Left colon (tissue), 2 donors: ENCODE measurements at places on chromosomes 11 and 22.

GRCh38 chr22:31348766-31349165 is 2.6 kb upstream of the PATZ1 start:
- DNase-seq, result no peak

GRCh38 chr11:42066113-42066512 is 606.7 kb upstream of the LRRC4C start:
- no peak for DNase-seq

DNA sequence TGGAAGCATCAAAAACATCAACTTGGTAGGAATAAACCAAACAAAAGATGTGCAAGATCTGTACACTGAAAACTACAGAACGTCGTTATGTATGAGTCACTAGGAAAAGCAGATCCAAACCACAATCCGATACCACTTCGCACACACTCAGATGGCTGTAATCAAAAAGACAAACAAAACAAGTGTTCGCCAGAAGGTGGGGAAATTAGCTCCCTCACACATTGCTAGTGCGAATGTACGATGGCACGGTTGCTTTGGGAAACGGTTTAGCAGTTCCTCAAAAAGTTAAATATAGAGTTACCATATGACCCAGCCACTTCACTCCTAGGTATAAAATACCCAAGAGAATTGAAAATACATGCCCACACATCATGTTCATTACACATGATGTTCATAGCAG is 14.8 kb upstream of the CARD10 start:
- no peak for DNase-seq

- no peak for DNase-seq
Measured at GRCh38 chr11:87819151-87819550, 356.1 kb downstream of the RAB38 start.

GRCh38 chr22:44126807-44127206 is 53.9 kb upstream of the PARVG start:
- no peak for DNase-seq

DNA sequence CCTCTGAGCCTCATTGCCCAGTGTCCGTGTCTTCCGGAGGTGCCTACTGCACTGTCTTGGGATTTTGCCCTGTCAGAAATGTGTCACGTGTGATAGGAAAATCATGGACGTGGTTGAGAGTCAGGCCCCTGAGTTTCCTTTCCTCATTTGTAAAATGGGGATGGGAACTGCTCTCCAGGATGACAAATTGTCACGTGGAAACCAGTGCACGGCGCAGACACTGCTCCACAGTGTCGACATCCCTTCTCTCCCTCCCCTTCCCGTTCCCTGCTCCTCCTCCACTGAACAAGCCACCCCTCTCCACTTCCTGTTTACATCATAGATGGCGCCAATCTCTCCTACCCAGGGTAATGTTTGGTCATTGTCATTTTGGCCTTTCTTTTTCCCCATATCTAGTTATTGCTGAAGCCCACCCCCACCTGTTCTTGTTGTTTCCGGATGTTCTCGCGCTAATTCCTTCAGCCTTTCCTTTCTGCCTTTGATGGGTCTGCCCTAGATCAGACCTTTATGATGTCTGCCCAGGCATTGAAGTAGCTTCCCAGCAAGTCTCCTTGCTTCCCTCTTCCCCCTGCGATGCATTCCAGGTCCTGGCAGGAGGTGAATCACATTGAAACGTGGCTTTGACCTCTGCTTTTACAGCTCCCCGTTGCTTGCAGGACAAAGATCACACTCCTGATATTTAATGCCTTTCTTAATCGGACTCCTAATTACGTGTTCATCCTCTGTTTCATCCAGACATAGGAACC is 91.8 kb downstream of the TBC1D22A start:
- DNase-seq, result no peak

DNA sequence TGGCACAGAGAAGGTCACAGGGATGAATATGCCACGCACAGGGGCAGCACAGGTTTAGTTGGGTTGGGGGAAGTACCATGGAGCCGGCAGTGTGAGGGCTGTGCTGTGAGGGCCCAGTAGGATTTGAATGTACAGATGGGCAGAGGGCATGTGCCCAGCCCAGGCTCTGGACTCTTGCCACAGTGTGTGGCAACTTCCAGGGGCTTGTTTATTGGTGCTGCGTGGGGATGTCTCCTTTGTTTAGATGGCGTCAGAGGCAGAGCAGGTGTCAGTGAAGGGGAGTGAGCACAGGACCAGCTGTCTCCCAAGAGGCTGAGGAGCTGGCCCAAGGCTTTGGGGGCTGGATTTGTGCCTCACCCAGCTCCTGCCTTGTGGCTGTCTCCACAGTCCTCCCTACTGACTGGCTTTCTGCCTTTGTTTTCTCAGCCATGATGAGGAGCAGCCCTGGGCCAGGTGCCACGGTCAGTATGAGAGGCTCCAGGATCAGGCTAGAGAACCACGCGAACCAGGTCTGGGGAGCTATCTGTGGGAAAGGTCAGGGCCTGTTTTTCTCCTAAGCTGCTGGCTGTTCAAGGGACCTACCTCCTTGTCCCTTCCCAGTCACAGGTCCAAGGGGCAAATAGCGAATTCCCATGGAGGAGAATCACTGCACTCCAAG is 21.9 kb downstream of the SUN2 start:
- DNase-seq, result no peak
